ENCODE measurements at places on chromosomes 3 and 15. TPM values are rescaled to one million over a fixed set of nuclear protein-coding genes. Genes with fewer than 3 reads are reported as not detected.

The SLC7A14 gene
- not detected for total RNA-seq

The CCR8 gene
- total RNA-seq = 8.9 TPM

GRCh38 chr15:72098040-72098439, 19.9 kb downstream of the MYO9A start:
- no peak overlapping the region for H3K4me3 ChIP-seq
- no peak for DNase-seq
- H3K27ac ChIP-seq = no peak overlapping the region
- no peaks in the 10 kb centered on the region for H3K27me3 ChIP-seq

GRCh38 chr15:74369756-74370155, 2.3 kb upstream of the CYP11A1 start:
- no peak for DNase-seq
- peaks cover 46% of the 10 kb centered on the region for H3K27me3 ChIP-seq
- H3K27ac ChIP-seq = no peak overlapping the region
- H3K4me3 ChIP-seq = no peak overlapping the region
- H3K36me3 ChIP-seq = no peaks in the 10 kb centered on the region

DNA sequence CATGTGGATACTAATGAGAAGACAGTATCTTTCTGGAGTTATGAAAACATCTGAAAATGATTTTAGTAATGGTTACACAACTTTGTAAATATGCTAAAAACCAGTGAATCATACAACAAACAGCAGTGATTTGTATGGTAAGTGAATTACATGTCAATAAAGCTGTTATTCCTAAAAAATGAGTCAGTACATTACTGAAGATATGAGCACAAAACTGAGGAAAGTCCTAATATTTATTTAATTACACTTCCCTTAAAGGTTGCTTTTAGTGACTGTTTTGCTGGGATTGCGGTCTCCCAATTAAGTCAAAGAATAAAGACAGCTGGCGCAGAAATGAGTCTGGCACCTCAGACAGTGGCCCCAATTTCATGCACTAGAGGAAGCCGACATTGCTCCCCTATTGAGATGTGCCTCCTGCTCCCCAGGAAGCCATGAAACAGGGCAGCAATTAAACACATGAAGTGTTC, 50.9 kb upstream of the FSIP1 start:
- H3K27ac ChIP-seq = no peak overlapping the region
- no peaks in the 10 kb centered on the region for H3K36me3 ChIP-seq
- peaks cover 40% of the 10 kb centered on the region for H3K27me3 ChIP-seq
- H3K4me3 ChIP-seq = no peak overlapping the region

- no peak for DNase-seq
- H3K4me1 ChIP-seq = no peaks in the 10 kb centered on the region
- H3K27me3 ChIP-seq = peaks cover 4% of the 10 kb centered on the region
- no peak overlapping the region for H3K27ac ChIP-seq
- no peak overlapping the region for H3K4me3 ChIP-seq
- no peaks in the 10 kb centered on the region for H3K36me3 ChIP-seq
Measured at GRCh38 chr15:81235276-81236123, 38.8 kb downstream of the IL16 start.

DNA sequence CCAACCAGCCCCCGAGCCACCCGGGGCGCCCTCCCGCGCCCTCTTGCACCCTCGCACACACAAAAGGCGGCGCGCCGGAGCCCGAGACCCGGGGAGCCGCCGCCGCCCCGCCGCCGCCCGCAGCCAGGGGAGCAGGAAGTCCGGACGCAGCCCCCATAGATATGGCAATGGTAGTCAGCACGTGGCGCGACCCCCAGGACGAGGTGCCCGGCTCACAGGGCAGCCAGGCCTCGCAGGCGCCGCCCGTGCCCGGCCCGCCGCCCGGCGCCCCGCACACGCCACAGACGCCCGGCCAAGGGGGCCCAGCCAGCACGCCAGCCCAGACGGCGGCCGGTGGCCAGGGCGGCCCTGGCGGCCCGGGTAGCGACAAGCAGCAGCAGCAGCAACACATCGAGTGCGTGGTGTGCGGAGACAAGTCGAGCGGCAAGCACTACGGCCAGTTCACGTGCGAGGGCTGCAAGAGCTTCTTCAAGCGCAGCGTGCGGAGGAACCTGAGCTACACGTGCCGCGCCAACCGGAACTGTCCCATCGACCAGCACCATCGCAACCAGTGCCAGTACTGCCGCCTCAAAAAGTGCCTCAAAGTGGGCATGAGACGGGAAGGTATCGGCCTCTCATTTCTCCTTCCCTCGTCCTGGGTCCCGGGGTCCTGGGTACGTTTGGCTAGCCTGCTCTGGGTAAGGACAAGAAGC, 1.6 kb downstream of the NR2F2 start:
- peaks cover 2% of the 10 kb centered on the region for H3K36me3 ChIP-seq
- DNase-seq = no peak
- H3K4me3 ChIP-seq = peak overlapping the region; percentile 37

- H3K27ac ChIP-seq = no peak overlapping the region
- H3K4me3 ChIP-seq = no peak overlapping the region
- no peak for DNase-seq
- H3K4me1 ChIP-seq = peaks cover 16% of the 10 kb centered on the region
Measured at GRCh38 chr15:75353604-75354003, 6.8 kb downstream of the NEIL1 start.

- H3K4me1 ChIP-seq = peaks cover 10% of the 10 kb centered on the region
- no peak overlapping the region for H3K4me3 ChIP-seq
- no peak for DNase-seq
- H3K27me3 ChIP-seq = peaks cover 11% of the 10 kb centered on the region
Measured at GRCh38 chr3:171822431-171823106, 12.3 kb upstream of the PLD1 start.
